ENCODE measurements at places on chromosomes 11 and 22.

DNA sequence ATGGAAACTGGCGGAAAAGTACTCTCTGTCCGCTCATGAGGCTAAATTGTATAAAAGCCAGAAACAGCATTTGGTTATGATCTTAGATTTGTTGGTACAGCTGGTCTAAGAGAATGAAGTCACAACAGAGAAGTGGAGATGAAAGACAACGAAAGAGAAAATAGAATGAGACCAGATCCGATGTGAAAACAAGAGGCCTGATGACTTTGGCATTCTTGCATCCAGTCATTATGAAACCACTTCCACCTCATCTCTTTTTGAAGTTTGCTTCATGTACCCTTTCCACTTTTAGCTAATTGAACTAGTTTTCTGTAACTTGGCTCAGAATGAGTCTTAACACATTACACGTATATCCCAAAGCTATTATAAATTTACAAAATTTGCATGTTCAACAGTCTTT, 1431.7 kb downstream of the LRRC4C start:
- no peak for DNase-seq

DNA sequence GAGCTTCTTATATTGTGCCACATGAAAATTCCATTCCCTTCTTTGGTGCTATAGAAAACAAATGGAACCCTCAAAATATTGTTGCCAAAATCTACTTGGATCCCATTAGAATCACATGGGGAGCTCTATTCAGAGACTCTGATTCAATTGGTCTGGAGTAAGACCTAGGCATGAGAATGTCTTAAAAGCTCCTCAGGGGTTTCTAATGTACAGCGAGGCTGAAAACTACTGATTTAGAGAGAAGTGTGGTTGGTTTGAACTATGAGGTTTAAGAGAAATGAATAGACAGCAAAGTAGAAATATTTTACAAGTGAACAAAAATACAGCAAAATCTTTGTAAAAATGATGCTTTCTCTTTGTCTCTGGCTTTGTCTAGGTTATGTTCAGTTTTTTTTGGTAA, 514.7 kb downstream of the CNTN5 start:
- no peak for DNase-seq

DNA sequence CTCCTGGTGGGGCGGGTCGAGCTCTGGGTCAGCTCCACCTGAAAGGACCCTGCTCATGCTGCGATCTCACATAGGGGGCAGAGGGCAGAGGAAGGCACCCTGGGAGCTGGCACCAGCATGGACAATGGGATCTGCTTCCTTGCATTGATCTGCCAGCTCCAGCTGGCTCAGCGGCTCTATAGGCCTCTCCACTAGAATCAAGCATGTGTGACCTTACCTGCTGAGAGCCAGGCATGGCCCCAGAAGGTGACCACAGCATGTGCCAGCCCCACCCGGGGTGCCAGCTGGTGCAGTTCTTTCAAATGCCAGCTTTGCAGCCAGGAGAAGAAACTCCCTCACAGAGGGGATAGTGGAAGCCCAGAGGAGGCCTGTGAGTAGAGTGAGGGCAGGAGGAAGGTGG, 22.0 kb upstream of the KLHL35 start:
- no peak for DNase-seq

GRCh38 chr11:7332962-7333361, 81.3 kb downstream of the SYT9 start:
- DNase-seq, result no peak

DNA sequence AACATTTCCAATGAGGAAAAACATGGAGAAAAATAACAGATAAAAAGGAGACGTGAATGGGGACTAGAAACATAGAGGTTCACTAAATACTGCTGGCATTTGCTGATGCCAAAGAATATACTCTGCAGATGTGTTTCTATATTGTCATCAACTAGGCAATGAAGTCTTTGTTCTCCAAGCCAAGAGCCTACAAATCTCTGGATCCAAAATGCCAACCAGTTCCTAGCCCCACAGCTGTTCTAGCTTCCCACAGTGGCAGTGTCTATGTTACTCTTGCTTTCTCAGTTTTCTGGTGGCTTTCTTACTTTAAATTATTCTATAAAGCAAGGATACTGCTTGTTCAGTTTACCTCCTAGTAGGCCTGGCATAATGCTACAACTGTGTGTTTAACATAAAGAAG, 977.9 kb upstream of the CCDC90B start:
- no peak for DNase-seq

DNA sequence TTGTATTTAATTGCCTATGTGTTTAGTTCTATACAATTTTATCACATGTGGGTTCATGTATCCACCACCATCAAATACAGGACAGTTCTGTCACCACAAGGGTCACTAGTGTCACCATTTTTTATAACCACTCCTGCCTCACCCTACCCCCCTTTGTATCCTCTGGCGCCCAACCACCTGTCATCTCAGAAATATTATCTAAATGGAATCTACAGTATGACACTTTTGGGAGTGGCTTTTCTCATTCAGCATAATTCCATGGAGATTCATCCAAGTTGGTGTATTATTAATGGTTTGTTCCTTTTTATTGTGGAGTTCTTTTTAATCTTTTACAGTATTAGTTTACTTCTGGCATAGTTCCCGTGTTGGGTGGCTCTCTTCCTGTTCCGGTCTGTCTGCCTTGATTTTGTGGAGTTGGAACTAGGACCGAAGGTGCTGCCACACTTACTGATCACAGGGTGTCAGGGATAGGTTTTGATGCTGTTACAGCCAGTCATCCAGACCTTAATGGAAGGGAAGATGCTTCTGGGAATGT, 58.5 kb downstream of the TNRC6B start:
- DNase-seq, result no peak

GRCh38 chr11:85866137-85866827, 11.1 kb downstream of the CCDC83 start:
- no peak for DNase-seq

GRCh38 chr11:47329987-47330931, 22.2 kb downstream of the MYBPC3 start:
- DNase-seq, result no peak

- no peak for DNase-seq
Observed at GRCh38 chr11:28346721-28347120, 238.5 kb downstream of the METTL15 start.

GRCh38 chr11:2106583-2107209, 32.5 kb downstream of the IGF2 start:
- no peak for DNase-seq

DNA sequence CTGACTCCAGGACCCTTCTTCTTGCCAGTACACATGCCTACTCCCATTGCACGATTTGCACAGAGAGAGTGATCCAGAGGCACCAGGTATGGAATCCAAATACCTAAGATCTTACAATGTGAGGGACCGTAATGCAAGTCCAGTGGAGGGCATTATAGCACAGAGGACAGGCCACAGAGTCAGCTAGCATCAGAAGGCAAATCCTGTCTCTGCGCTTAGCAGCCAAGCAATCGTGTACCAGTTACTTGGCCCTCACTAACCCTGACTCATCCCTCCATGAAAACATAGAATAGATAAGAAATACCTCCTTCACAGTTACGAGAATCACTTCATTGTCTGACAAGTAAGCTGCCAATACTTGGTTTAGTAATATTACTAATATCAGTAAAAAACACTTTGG, 69.7 kb upstream of the SLC6A5 start:
- no peak for DNase-seq

DNA sequence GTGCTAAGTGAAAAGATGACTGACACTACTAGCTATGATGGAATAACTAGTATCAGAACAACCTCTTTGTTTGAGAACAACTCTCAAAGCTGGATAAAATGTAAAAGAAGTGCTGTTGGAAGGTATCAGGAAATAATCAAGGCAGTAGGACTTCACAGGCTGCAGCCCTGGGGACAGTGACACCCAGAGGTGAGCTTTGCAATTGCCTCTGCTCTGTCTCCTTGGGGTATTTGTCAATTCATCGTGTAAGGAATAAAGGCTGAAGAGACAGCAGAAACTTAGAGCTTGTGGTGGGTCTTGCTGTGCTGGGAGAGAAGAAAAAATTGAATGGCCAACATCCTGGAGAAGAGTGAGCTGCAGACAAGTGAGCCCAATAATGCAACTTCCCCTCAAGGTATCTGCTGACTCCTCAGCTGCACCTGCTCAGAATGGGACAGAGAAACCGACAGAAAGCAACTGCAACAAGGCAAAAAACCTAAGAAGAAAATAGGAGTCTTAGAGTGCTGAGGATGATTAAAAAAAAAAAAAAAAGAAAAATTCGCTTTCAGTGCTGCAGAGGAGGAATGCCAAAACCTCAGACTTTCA, 141.1 kb downstream of the RCN1 start:
- no peak for DNase-seq

DNA sequence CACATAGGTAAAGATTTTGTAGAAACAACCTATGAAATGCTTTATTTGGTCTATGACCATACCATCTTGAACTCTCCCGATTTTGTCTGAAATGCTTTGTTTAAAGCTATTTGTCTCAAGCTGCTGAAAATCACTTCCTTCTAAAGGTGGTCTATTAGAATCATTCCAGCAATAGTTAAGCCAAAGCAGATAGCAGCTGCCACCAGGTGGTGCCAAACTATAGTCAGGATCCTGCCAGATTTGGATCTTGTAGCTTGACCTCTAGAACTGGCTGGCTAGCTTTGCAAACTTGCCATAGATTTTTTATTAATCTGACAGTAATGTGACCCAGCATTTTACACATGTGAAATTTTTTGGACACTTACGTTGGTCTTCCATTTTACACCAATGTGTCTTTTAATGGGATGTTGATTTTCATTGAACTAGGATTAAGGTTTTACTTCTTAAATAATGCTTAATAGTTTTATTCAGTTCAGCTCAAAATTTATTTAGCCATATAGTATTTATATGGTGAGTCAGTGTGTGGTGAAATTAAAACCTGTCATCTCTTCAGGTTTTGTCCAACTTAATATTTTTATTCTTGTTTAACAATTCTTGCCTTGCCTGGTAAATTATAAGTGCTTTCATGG, 19.7 kb downstream of the CTR9 start:
- no peak for DNase-seq

DNA sequence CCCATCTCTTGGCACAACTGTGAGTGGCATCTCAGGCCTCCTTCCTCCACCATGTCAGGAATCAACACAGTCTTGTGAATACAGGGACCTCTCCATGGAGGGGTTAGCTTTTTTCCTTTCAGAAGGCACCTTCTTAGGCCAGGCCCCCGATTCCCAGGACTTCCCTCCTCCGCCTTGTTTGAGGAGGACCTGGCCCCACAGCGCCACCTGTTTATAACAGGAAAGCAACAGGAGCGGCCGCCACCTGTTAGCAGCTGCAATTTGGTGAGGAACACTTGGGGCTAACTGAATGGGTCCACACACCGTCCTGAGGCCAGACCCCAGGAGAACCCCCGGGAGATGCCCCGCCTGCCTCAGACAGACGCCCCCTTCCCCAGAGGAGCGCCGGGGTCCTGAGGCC, 3.8 kb upstream of the PKP3 start:
- DNase-seq, result no peak

GRCh38 chr11:460331-461199, 10.5 kb downstream of the PTDSS2 start:
- DNase-seq, result no peak

DNA sequence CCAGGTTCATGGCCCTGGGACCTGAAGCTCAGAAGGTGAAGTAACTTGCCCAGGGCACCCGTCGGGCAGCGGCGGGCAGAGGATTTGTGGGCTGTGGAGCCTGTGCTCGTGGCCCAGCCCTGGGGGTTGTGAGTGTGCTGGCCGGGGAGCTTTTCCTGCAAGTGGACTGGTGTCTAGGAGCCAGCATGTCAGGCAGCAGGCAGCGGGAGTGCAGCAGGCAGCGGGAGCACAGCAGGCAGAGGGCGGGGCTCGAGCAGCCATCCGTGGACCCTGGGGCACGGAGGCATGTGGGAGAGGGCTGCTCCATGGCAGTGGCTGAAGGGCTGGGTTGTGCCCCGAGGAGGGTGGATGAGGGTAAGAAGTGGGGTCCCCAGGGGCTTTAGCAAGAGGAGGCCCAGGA, 72.7 kb upstream of the PPP6R3 start:
- DNase-seq, result no peak

- DNase-seq, result no peak
Observed at GRCh38 chr11:14642453-14642852, 1.2 kb upstream of the PDE3B start.

- DNase-seq, result no peak
Observed at GRCh38 chr11:10622957-10623791, 54.7 kb upstream of the LYVE1 start.

DNA sequence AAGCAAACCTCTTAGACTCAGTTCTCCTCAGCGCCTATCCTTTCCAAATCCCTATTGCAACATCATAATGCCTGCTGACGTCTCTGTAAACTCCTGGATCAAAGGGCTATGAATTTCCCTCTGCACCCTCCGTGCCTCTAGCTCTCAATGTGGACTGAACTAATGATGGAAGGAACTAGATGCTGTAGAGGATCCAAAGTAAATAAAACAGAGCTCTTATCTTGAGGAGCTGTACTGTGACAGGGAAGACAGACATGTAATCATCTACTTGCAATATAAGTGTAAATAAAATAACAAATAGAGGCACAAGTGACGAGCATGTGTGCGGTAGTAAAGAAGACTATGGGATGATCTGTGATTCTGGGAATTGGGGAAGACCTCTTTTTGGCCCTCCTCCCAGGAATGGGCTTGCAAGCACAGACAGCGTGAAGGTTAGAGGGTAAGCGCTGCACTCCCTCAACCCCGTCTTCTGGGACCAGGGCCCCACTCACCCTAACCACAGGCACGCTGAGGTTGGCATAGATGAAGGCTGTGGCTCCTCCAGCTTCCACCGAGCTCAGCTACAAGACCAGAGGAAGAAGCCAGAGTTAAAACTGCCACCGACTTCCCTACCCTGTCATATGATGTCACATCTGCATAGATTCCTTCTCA, 42.2 kb downstream of the P4HA3 start:
- no peak for DNase-seq

GRCh38 chr11:88619656-88620385, 282.3 kb upstream of the CTSC start:
- DNase-seq, result no peak

DNA sequence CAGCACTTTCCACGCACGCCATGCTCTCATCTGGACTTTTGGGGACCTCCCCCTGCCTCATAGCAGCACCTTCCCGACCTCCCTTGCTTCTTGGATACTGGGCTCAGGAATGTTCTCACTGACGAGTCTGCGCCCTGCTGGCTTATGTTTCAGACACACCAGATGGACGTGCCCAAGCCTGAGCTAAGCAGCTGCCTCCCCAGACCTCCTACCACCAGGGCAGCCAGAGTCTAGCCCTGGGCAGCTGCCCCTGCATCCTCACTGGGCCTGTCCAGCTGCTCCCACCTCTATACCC, 13.2 kb upstream of the RGL4 start:
- no peak for DNase-seq

Measured in activated CD8-positive, alpha-beta memory T cell treated with anti-CD3 and anti-CD28 coated beads for 4 hours (primary cell).